ENCODE measurements at places on chromosomes 2 and 18.

DNA sequence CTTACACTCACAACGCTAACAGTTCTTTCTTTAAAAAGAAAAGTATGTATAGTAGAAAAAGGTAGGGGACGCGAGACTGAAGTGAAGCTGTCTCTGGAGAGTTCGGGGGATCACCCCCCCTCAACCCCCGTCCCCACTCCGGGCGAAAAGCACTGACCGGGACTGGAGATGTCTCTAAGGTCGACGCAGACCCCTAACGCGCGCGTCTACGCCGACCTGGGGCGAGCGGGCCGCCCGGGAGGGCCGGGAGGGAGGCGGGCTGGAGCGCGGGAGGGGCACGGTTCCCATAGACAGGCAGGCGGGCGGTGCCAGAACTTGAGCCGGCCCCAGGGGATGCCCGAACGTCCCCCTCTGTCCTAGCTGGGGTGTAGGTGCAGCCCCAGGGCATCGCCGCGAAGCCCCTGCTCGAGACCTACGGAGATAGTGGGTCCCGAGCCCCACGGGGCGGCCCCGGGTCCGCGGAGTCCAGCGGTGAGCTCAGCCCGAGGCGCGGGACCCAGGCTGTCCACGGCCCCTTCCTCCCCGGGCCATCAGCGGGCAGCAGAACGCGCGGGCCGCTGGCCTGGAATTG is 82.2 kb downstream of the CHRNA1 start:
- DNase-seq = peak; percentile 37

DNA sequence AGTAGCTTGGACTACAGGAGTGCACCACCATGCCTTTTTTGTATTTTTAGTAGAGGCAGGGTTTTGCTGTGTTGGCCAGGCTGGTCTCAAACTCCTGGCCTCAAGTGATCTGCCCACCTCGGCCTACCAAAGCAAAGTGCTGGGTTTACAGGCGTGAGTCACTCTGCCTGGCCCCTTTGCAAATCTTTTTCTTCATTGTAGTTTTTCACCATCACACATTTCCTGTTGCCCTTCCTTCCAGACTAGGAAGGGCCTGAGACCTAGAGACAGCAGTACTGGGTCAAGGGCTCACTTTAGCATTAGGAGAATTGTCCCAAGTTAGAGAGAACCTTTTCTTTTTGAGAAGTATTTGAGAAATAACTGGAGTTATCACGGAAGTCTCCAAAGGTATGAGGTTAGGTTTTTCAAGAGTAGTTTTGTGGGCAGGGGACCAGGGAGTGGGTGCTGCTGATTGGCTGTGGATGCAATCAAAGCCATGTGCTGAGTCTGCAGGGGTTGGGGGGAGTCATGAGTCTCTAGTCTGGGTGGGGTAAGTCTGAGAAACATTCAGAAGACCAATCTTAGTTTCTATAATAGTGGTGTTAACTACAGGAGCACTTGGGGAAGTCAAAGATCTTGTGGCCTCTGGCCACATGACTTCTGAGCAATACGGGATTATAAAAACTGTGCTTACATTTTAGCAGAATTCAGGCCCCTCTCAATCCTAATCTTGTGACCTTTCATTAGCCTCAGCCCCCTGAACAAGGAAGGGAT is 23.7 kb downstream of the B3GNT2 start:
- no peak for DNase-seq

DNA sequence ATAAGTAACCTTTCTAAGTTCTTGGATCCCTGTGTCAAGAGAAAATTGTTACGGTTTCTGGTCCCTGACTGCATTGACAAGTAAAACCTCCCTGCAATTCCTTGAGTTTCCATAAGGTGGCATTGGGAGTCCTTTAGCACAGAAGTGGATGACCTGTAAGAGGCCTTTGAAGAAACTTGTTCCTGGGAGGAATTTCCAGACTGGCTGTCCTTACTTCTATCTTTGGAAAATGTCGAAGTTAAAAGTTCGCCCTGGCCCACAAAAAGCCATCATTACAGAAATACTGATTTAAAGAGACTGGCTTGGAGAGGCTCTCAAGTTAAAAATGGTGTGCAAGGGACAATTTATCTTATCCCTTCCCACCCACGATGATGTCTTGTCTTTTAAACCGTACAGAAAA is 218.4 kb downstream of the CDH20 start:
- DNase-seq = peak; percentile 11

DNA sequence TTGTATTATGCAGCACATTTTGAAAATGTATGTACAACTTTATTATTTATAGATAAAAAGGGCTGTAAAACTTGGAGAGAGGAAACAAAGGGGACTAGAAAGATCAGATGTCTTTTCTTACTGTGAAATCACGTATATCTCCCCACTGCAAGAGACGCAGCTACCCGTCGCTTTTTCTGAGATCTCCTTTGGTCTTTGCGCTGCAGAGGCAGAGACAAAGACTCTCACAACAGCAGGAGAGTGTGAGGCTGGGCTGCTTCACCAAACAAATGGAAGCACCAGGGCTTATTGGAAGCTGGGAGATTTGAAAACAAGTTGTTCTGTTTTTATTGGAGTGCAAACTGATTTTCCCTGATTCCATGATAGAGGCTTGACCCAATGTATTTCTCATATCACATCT is 129.0 kb upstream of the PARD3B start:
- no peak for DNase-seq

DNA sequence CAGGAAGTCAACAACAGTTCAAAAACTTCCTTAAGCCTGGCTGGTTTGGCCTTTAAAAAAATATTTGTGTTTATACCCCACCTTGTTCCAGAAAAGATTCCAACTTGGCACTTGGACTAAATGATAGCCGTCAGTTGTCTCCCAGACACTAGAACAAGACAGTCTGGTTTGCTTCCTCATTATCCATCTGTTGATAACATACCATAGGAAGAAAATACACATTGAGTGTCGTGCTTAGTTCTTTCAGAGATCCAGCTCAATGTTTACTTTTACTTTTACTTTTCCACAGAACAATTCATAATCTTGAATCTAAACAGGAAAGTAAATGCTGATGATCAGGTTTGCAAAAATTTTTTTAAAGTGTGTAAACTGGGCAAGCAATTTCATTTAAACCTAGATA is 2.4 kb upstream of the VPS54 start:
- no peak for DNase-seq

Measured in stimulated activated CD4-positive, alpha-beta T cell treated with anti-CD3 and anti-CD28 coated beads, Interleukin-1b, Interleukin-23, amount 100 ng/mL, for 4 hours (primary cell).